Stimulated activated naive CD4-positive, alpha-beta T cell treated with Interleukin-2 at 50 U/mL for 16 hours (primary cell): ENCODE measurements at places on chromosomes 5 and 9.

DNA sequence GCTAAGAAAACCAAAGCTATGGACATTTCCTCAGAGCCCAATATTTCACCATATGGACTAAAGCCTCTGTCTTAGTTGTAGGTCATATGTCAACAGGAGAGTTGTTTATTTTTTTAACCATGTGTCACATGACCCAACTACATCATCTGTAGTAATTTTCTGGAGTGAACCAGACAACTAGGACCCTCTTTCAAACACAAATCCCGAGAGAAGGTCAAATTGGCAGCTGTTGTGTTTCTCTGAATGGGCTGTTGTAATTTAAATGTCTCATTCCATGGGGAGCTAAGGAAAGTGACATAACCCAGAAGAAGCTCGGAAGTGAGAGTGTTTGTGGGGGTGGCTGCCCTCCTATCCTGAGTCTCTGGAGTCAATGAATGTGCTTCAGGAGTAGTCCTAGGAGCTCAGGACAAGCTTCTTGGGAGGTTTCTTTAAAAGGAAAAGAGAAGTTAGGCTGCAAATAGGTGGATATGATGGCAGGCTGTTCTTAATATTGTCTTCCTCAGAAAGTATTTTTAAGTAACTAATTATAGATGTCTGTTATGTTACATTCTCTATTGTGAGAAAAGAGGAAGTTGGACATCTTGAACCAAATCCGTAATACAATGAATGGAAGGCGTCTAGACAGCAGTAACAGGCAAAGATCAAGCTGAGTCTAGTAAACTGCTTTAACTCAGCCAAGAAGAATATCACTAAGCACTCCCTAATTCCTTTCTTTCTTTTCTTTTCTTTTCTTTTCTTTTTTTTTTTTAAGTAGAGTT is 50.1 kb downstream of the TMEM167A start:
- no peak for DNase-seq

DNA sequence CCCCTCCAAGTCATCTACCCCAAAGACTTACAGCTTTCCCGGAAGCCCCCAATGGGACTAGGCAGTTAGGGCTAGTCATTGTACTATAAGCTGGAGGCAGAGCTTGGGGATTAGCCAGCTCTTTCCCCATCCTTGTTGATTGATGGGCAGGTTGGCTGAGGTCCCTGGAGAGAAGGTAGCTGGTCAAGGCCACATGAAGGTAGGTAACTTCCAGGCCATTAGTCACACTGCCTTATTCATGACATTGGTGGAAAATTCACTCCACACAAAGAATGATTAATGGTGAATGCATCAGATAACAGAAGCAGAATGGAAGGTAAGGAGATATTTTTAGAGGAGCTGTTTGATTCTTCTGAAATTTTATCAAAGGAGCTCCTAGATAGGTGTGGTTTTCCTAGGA is 49.5 kb upstream of the TGFBR1 start:
- no peak for DNase-seq

DNA sequence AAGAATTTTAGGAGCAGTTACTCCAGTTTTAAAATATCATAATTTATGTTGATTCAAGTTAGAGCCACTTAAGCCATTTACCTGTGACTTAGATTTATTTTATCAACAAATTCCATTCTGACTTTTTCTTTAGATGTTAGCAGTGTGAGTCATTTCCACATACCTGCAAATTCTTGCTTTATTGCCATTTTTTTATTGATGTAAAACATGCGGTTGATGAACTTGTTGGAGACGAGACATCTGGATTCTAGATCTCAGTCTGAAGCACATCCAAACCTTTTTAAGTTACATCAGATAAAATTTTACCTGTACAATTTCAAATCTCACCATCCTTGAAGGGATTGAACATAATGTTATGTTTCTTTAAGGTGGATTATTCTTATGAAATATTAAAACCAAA is 240.9 kb downstream of the IRX1 start:
- no peak for DNase-seq

GRCh38 chr9:88488166-88488565 is 46.8 kb upstream of the NXNL2 start:
- DNase-seq, result no peak

- no peak for DNase-seq
Observed at GRCh38 chr5:124772457-124773200, 26.2 kb upstream of the ZNF608 start.

GRCh38 chr9:98787766-98788335 is 8.5 kb downstream of the ANKS6 start:
- no peak for DNase-seq

DNA sequence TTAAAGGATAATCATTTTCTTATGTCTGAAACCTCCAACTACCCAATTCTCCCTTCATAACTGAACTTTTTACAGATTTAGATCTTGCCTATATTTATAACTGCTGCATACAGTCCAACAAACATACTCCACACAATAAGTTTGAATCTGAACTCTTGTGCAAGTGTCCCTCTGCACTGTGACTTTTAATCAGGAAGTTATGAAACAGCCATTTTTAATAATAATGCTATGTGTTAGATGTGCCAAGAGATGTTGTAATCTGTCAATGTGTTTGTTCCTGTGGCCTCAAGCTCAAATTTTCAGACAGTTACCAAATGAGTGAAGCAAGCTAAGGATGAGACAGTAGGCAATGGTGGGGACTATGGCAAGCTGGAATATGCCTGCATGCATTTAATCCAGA is 57.6 kb upstream of the MTAP start:
- no peak for DNase-seq

DNA sequence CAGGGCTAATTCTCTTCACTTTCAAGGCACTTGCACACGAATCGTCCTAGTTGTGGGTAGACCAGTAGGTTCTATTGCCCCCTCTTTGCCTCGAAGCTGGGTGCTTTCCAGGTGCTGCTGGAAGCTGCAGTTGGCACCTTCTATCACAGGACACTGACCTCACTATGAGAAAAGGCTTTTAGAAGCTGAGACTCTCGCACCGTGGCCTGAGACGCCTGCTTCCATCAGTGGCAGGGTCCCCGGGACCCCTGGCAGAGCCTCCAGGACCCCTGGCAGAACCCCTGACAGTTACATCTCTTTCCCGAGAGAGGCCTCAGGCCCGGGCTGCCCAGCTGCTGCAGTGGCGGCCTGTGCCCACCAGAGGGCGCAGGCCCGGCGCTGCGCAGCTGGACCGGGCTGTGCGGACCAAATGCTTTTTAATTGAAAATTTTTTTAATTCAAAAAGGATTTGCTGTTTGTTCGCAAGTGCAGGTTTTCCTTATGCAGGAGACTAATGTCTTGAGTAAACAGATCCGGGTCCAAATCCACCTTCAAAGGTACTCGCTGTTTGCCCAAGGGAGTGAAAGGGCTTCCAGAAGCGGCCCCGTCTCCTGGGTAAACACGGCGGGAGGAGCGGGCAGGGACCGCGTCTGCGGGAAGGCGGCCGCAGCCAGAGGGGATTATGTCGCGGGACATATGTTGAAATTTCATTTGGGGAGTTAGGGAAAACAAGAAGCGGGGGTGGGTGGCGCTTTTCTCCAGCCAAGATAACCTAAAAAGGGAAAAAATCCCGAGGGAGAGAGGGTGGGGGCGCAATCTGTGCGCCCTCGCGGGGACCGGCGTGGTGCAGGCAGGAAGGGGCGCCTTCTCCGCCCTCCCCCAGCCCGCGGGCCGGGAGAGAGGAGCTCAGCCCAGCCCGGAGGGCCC is 114.5 kb upstream of the LMX1B start:
- DNase-seq, result no peak

- peak; percentile 59 for DNase-seq
Observed at GRCh38 chr9:137302449-137303150, 529 bp upstream of the NRARP start.

- DNase-seq, result no peak
Observed at GRCh38 chr5:56696900-56697299, 118.4 kb upstream of the MAP3K1 start.

- DNase-seq, result peak; percentile 37
Observed at GRCh38 chr9:129235931-129236331, 57.9 kb upstream of the IER5L start.

GRCh38 chr9:28853477-28853876 is 1280.2 kb upstream of the C9orf72 start:
- no peak for DNase-seq

DNA sequence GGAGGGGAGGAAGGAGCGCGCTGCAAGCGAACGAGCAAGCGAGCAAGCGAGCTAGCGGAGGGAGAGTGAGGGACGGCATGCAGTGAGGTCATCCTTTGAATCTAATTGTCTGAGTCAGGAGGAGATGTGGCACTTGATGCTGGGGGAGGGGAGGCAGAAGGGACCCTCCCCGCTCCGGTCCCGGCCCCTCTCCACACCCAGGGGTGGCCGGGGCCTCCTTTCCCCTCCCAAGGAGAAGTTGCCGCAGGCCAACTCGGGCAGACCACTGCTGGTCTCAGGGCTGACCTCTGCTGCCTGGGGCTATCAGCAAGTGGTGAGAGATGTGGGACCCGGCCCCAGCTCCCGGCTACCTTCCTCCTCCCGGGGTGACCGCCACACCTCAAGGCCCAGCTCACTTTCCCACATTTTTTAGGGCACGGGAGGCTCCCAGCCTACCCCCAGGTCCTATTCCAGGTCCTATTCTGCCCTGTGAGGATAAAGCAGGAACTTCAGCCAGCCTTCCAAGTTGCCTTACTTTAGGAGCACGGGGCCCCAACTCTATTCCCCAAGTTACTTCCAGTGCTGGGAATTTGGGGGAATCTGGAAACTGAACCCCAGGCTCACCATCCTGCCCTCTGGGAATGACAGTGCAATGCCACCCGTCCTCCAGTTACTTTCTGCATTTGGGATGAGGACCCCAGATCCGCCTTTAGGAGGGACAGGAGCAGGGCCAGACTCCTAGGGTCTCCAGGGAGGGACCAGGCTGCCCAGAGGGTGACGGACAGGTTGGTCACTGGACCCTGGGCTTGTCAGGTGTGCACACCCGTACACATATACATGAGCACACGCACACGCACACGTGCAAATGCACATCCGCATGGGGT is 11.1 kb downstream of the CNTFR start:
- DNase-seq, result no peak

DNA sequence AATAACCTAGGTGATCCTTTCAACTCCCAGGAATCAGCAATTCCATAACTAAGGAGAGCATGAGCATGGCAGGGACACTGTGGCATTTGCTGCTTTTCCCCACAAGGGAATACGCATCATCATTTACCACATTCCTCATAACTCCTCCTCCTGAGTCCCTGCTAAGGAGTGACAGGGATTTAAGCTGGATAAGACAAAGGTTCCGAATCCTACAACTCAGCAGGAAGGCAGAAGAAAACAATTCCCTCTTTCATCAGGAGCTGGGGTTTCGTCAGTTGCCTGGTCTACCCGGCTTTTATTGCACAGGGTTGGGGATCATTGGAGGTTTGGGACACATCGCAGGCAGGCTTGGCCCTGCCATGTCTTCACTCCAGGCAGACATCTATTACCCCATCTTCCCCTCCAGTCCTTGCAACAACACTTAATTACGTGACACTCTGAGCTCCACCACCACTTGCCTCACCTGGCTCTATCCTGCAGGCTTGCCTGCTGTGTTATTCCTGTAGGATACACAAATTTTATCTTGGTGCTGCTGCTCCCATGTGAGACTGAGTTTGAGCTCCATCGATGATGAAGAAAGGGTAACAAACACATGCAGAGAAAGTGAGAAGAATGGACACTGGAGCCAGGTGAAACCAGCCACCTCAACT is 563.0 kb upstream of the KLF4 start:
- no peak for DNase-seq

DNA sequence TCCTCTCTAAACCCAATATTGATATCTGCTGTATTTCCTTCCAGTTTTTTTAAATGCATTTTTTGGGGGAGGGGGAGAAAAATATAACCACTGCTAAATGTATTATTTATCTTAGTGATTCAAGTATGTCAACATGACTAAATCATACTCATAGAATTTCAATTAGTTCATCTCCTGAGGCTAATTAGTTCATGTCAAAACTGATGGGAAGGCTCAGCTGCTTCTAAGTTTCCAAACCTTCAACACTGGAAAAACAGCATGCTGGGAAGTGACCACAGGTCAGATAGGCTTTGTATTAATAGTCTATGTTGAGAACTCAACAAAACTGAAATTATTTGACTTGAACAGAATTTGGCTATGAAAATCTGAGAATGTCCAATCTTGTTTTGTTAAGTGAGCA is 118.7 kb downstream of the TTLL11 start:
- no peak for DNase-seq

- DNase-seq, result no peak
Observed at GRCh38 chr9:16385590-16385989, 484.9 kb downstream of the BNC2 start.

DNA sequence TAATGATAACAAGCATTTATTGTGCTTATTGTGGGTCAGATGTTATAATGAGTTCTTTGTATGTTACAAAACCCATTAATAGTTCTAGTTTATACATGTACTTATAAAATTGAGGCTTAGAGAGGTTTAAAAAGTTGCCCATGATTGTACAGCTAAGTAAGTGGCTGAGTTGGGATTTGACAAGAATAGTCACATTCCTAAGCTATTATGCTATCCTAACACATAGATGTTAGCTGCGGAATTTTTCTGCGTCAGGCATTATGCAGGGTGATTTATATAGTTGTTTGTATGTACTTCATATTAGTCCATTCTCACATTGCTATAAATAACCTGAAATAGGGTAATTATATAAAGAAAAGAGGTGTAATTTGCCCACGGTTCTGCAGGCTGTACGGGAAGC is 12.5 kb downstream of the COMMD10 start:
- no peak for DNase-seq

DNA sequence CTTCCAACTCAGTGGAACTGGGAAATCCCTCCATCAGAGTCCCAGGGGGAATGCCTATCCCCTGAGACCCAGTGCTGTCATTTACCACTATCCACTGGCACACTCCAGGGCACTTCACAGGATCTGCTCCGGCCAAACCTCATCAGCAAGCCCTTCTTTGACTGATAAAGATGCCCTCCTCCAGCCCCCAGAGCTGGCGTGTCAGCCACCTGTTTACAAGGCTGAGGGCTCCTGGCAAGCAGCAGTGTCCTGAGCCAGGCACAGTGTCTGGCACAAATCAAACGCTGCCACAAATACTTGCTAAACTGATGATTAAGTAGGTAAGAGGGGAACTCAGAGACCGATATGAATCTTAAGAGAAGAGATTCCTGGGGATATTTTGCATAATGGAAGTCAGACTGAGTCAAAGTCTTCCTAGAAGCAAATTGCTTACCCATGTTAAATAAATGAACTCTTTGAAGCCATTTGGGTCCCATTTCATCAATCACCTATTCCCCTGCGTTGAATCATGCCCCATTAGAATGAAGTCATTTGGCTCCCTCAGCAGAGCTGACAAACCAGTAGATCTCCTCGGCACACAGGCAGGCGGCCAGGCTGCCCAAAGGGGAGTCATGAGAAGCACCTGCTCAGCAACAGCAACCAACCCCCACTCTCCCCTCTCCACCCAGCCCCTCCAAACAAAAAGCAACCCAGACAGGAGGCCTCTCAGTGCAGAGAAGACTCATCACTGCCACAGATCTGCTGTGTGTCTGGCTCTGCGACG is 97.4 kb downstream of the CDK5RAP2 start:
- DNase-seq, result no peak

DNA sequence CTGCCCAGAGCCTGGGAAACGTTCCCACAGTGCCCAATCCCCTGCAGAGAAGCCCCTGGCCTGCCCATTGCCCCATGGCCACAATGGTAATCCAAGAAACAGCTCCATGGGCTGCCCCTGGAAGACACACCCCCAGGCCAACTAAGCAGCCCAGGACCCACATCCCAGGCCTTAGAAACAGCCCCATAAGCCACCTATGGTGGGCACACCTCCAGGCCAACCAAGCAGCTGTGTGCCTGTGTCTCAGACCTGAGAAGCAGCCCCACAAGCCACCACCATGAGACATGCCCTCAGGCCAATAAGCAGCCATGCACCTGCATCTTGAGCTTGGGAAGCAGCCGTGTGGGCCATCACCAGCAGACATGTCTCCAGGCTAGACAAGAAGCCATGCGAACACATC is 52.9 kb upstream of the SSBP2 start:
- no peak for DNase-seq

GRCh38 chr9:76665458-76665857 is 98.8 kb upstream of the PCA3 start:
- DNase-seq, result no peak
